Glutamatergic neuron (in vitro differentiated cells): ENCODE measurements at places on chromosomes 13 and 19.

GRCh38 chr13:74444161-74444571, 310.0 kb upstream of the KLF12 start:
- DNase-seq = no peak

GRCh38 chr13:102870677-102871415, 25.0 kb downstream of the ERCC5 start:
- DNase-seq = peak; percentile 71

- no peak for DNase-seq
Observed at GRCh38 chr19:46755077-46755852, 9.0 kb upstream of the STRN4 start.

DNA sequence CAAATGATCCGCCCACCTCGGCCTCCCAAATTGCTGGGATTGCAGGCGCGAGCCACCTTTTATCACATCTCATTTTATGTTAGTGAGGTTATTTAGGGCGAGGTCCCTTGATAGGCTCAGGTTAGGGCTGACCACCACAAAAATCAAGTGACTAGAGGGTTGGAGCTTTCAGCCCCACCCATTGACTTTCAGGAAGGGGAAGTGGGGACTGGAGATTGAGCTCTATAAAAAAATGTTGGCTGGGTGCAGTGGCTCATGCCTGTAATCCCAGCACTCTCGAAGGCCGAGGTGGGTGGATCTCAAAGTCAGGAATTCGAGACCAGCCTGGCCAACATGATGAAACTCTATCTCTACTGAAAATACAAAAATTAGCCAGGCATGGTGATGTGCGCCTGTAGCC, 20.1 kb downstream of the FPR3 start:
- DNase-seq = no peak

DNA sequence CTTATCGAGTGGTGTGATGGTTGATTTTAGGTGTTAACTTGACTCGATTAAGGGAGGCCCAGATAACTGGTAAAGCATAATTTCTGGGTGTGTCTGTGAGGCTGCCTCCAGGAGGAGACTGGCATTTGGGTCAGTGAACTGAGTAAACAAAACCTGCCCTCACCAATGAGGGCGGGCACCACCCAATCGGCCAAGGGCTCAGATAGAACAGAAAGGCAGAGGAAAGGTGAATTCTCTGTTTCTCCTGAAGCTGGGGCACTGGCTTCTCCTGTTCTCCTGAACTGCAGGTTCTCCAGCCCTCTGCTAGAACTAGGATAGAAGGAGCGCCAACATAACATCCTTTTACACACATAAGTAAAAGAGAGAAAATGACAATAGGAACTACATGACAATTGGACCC, 35.1 kb downstream of the ESD start:
- no peak for DNase-seq

DNA sequence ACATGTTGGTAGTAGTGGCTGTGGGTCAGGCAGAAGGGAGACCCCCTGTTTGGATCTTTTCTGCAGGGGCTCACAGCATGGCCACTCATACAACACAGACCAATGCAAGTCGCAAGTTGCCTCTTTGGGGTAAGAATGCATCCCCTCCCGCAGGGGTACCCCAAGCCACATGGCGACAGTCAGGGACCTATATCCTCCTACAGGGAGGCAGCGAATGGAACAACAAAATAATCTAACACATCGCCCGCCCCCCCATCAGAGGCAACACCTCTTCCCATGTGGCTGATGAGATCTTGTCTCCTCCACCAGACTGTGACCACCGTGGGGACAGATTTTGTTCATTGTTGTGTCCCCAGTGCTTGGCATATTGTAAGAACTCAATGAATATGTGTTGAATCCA, 40.7 kb upstream of the PNMA8B start:
- no peak for DNase-seq

DNA sequence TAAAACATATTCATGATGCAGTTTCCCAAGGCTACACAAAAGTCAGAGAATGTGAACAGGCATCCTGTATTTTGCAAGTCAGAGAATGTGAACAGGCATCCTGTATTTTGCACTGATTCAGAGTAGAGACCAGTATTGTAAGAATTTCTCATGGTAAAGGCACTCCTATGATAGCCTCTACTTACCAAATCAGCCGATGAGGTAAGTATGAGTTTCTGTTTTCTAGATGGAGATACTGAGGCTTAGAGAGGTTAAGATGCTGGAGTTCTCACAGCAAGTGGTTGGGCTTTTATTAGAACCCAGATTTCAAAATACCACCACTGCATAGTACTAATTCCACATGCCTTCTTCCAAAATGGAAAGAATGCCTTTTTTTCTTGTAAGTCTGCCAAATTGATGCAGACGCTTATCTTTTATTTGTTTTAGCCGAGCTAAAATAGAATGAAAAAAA, 12.3 kb downstream of the TPT1 start:
- no peak for DNase-seq

- DNase-seq = no peak
Observed at GRCh38 chr19:39873385-39873784, 27.2 kb upstream of the FBL start.

DNA sequence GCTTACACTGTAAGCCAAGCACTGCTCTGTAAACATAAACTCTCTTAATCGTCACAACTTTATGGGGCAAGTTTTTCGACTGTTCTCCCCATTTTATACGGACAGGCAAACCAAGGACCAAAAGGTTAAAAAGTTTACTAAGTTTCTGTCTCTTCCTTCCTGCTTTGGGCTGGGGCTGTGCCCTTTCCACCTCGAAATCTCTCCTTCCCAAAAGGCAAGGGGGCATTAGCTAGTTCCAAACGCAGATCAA, 2.2 kb downstream of the JUND start:
- DNase-seq = no peak

- no peak for DNase-seq
Observed at GRCh38 chr19:44530777-44531176, 1.3 kb upstream of the CEACAM20 start.

DNA sequence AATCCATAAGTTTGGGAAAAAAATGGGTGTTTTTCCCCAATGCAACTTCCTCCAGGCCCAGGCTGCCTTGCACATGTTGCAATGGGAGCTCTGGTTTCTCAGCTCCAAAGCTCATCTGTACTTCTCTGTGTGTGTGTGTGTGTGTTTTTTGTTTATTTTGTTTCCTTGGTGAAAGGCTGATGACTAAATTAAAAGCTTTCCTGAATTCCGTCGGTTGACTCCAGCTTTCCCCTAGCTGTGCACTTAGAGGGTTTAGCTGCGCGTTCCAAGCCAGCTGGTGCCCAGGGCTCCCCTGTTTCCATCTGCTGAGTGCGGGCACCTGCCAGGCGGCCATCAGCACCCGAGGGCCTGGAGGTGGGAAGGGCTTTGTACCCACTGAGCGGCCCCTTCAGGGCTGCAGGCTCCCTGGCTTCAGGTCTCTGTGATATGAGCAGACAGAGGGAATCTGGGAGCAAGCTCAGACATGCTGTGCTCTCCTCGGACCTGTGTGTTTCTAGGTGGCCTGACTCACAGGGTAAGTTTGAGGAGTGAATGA, 129.1 kb upstream of the SOX1 start:
- DNase-seq = peak; percentile 29

DNA sequence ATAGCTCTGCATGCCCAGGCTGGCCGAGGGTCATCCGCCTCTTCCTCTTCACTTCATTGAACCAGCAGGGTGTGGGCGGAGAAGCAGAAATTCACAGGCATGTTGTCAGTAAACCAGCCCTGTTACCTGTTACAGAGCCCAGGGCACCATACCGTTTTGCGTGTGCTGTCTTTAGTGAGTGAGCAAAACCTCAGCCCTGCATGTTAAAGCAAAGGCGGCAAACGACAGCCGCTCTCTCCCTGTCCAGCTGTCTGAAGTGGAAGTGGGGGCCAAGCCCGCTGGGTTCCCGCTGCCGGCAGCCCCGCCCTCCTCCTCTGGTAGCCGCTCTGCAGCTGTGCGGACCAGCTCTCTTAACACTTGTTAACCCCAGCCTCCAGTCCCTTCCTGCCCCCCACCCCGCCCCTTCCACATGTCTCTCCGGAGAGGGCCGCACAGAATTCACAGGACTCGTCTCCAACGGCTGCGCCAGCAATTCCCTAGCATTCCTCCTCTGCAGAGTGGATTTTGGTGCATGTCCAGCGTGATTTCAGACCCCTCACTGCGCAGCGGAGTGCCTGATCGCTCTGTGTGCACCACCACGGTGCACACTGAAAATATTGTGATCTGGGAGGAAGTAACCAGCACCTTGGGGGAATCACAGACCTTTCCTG, 12.7 kb downstream of the KLHL26 start:
- DNase-seq = no peak

GRCh38 chr13:29925457-29926097, 75.2 kb upstream of the UBL3 start:
- no peak for DNase-seq

DNA sequence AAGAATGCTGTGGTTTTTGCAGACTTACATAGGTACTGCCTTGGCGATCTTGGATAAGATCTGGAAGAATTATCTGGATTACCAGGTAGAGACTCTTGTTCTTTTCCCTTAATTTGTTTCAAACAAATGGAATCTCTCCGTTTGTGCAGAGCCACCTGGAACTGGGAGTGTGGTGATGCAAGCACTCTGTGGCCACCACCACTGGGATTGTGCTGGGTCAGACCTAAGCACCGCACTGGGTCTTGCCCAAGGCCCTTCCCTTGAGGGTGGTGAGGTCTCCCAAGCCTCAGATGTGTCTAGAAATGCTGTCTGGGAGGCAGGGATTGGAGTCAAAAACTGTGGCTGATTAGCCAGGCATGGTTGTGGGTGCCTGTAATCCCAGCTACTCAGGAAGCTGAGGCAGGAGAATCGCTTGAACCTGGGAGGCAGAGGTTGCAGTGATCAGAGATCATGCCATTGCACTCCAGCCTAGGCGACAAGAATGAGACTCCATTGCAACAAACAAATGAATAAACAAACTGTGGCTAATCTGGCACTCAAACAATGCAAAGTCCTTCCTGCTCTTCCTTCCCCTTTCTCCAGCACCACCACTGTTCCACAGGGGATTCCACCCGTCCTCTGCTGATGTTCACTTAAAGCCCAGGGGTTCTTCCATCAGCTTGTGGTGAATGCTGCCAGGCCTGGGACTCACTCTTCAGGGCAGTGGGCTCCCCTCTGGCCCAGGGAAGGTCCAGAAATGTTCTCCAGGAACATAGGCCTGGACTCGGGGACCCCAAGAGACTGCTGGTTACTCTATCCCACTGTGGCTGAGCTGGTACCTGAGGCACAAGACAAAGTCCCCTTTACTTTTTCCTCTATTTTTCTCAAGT, 10.8 kb upstream of the CEACAM1 start:
- DNase-seq = no peak

DNA sequence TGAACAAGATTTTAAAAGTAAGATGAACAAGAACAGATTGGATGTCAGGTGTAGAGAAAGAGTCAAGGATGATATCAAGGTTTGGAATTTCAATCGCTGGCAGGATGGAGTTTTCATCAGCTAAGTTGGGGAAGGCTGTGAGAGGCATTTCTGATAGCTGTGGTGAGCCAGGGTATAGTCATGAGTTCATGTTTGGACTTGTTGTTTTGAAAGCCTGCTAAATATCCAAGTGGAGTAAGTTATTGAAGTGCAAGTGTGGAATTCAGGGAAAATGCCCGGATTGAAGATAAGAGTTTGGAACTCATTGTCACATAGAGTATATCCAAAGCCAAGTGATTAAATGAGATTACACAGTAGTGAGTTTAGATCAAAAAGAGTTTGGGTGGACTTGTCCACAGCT, 11.0 kb upstream of the EPSTI1 start:
- DNase-seq = no peak

GRCh38 chr13:42615691-42616090, 41.7 kb downstream of the TNFSF11 start:
- DNase-seq = no peak

DNA sequence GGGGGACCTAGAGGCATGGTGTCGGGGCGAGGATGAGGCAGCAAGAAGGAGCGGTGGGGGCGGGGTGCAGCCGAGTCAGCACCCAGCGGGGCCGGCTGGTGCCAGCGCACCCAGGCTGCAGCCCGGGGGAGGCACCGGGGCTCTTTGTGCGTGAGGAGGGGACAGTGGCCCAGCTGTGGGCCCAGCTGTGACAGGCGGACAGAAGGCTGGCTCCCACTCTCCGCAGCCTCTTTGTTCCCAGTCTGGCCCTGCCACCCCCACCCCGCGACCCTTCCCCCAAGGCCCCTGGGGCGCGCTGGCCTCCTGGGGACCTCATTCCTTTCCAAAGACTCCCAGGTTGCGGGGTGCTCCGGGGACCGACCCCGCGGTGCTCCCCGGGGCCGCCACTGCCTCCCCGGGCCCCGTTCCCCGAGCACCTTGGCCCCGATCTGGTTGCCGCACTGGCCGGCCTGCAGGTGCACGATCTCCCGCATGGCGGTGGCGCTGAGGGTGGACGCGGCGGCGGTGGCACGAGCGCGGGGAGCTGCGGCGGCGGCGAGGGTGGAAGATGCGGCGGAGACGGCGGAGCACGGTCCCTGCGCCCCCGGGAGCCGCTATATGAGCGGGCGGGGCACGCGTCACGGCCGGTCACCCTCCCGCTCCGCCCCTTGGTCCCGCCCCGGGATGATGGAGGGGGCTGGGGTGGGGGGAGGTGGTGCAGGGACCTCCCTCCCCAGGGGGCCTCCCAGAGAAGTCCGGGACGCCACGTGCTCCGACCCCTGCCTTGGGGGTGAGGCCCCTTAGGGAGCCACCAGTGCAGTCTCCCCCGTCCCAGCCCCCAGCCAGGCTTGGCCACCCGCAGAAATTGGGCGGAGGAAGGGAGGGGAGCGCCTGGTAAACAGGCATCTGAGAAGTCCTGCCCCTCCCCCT, at the start of gene TUBB4A:
TUBB4A (minus strand) TSS at position 570 of the 909 bp plus-strand sequence; CDS start at position 473, 97 bp downstream.
- DNase-seq = peak; percentile 80

GRCh38 chr13:113065406-113066141, 40.0 kb upstream of the F7 start:
- DNase-seq = no peak

DNA sequence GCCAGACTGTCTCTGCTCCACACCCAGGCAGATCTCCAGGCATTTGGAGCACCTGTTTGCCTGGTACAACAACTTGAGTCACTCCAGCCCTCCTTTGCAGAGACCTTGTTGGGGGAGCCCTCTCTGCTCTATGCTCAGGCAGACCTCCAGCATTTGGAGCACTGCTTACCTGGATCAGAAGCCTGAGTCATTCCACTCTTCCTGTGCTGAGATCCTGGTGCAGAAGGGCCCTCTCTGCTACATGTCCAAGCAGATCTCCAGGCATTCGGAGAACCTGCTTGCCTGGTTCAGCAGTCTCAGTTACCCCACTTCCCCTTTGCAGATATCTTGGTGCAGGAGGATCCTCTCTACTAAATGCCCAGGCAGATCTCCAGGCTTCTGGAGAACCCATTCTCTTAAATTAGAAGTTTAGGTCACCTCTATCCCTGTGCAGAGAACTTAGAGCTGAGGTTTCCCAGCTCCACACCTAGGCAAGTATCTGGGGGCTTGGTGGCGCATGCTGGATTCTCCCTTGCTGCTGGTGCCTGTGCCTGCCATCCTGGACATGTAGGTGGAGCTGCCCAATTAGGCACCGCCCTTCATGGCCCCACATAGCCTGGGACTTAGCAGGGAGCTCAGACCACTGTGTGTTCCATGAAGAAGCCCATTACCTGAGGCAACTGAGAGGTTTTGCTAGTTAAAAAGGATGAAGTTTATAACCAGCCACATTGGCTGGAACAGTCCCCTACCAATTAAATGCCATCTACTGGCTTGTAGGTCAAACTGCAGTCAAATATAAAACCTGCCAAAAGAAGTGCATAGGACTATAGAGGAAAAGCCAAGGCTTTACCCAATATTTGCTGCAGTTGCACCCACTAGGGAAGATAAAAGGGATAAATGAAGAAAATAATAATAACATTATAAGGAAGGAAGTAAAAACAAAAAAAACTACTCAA, 97.6 kb upstream of the SLITRK6 start:
- DNase-seq = no peak

GRCh38 chr13:28531845-28532387, 37.0 kb upstream of the FLT1 start:
- peak; percentile 40 for DNase-seq

- peak; percentile 88 for DNase-seq
Observed at GRCh38 chr19:7500811-7501450, 12.1 kb upstream of the PEX11G start.

GRCh38 chr13:42354241-42355091, 82.5 kb downstream of the AKAP11 start:
- no peak for DNase-seq
